ENCODE measurements at places on chromosomes 2 and 18. TPM values are rescaled to one million over a fixed set of nuclear protein-coding genes. Genes with fewer than 3 reads are reported as not detected.
A peak's percentile ranks its signal among the peaks of the same experiment; 100 is the strongest.

C2orf81 gene
- 1.5 TPM for total RNA-seq

CBLN2 gene
- total RNA-seq = not detected

PUM2 gene
- total RNA-seq = 129 TPM

INPP5D gene
- total RNA-seq = 122 TPM

CAPN14 gene
- total RNA-seq = not detected

FAM124B gene
- 0.21 TPM for total RNA-seq

- no peak for DNase-seq
- H3K27me3 ChIP-seq = peaks cover 9% of the 10 kb centered on the region
- no peaks in the 10 kb centered on the region for H3K36me3 ChIP-seq
- H3K4me3 ChIP-seq = no peak overlapping the region
- H3K27ac ChIP-seq = no peak overlapping the region
- H3K4me1 ChIP-seq = peaks cover 11% of the 10 kb centered on the region
These were observed 305.5 kb downstream of the IKZF2 start for GRCh38 chr2:212845941-212846340.

- DNase-seq = peak; percentile 50
- H3K27me3 ChIP-seq = peaks cover 62% of the 10 kb centered on the region
- peaks cover 19% of the 10 kb centered on the region for H3K4me1 ChIP-seq
- H3K27ac ChIP-seq = no peak overlapping the region
These were observed 122.3 kb downstream of the LYPD6B start for GRCh38 chr2:149160701-149161217.

GRCh38 chr18:76457475-76457874 lies 37.6 kb downstream of the ZNF516 start:
- H3K4me1 ChIP-seq = peaks cover 7% of the 10 kb centered on the region
- H3K27me3 ChIP-seq = peaks cover 11% of the 10 kb centered on the region
- H3K27ac ChIP-seq = no peak overlapping the region
- DNase-seq = no peak
- H3K4me3 ChIP-seq = no peak overlapping the region

- no peak overlapping the region for H3K4me3 ChIP-seq
- H3K27me3 ChIP-seq = peaks cover 46% of the 10 kb centered on the region
- no peak overlapping the region for H3K27ac ChIP-seq
- no peaks in the 10 kb centered on the region for H3K36me3 ChIP-seq
These were observed 31.4 kb downstream of the MYO5B start for GRCh38 chr18:50163505-50163904.
